ENCODE measurements at places on chromosomes 12 and 14. TPM values are rescaled to one million over a fixed set of nuclear protein-coding genes. Genes with fewer than 3 reads are reported as not detected.

Gene TMPRSS12
- not detected for total RNA-seq

Gene NIN
- total RNA-seq: 45.9 TPM

Gene PTPRB
- total RNA-seq: 91.4 TPM

Gene SLC10A1
- total RNA-seq: not detected

Gene CFAP54
- total RNA-seq: 7.9 TPM

Gene PPP1R36
- 0.97 TPM for total RNA-seq

Gene IGFBP6
- total RNA-seq: 58.5 TPM

GRCh38 chr14:56559182-56559581 is 20.4 kb upstream of the TMEM260 start:
- peaks cover 3% of the 10 kb centered on the region for H3K27me3 ChIP-seq
- peaks cover 9% of the 10 kb centered on the region for H3K4me1 ChIP-seq
- no peak overlapping the region for H3K27ac ChIP-seq
- no peaks in the 10 kb centered on the region for H3K36me3 ChIP-seq

- peaks cover 8% of the 10 kb centered on the region for H3K4me1 ChIP-seq
- no peaks in the 10 kb centered on the region for H3K36me3 ChIP-seq
- H3K27ac ChIP-seq: no peak overlapping the region
- H3K4me3 ChIP-seq: no peak overlapping the region
Measured at GRCh38 chr14:20493634-20494033, 11.7 kb upstream of the RNASE10 start.

GRCh38 chr12:4918950-4919660 is 9.4 kb downstream of the KCNA1 start:
- no peak overlapping the region for H3K4me3 ChIP-seq
- no peak overlapping the region for H3K27ac ChIP-seq
- H3K36me3 ChIP-seq: no peaks in the 10 kb centered on the region
- no peak for DNase-seq
- peaks cover 20% of the 10 kb centered on the region for H3K27me3 ChIP-seq

DNA sequence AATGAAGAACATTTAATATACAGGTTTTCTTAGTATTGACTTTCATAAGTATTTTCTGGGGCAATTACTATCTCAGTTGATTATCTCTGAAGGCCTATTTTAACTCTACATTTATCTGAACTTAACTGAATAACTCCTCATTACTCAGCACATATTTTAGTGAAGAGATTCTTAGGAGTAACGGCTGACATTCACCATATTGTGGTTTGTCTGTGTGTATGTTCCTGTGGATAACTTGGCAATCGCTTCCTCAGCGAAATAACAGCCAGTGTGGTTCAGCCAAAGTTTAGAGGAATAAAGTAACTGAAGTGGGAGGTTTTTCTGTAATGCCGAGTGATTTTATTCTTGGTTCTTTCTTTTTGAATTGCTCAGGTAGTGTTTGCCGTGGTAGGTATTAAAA is 168.0 kb downstream of the RAD51B start:
- H3K4me3 ChIP-seq: no peak overlapping the region
- H3K36me3 ChIP-seq: no peaks in the 10 kb centered on the region
- H3K27me3 ChIP-seq: no peaks in the 10 kb centered on the region

DNA sequence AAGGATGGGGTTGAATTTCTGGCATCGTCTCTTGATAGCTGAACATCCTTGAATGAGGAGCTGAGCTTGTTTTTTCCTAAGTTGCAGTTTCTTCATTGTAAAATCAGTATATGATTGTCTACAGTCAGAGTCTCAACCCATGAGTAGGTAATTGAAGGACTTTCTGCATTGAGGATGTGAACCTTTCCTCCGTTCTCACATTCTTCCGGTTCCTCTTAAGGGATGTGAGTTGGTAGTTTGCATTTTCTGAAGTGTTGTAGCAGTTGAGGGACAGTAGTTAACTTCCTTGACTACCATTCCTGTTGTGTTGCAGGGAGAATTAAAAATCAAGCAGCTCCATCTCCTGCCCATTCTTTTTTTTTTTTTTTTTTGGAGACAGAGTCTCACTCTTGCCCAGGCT is 19.1 kb downstream of the TPCN1 start:
- no peak for DNase-seq
- peaks cover 30% of the 10 kb centered on the region for H3K36me3 ChIP-seq
- H3K4me1 ChIP-seq: peaks cover 94% of the 10 kb centered on the region
- H3K4me3 ChIP-seq: no peak overlapping the region
- H3K27me3 ChIP-seq: no peaks in the 10 kb centered on the region
